ENCODE measurements at places on chromosomes 6 and 20. TPM values are rescaled to one million over a fixed set of nuclear protein-coding genes. Genes with fewer than 3 reads are reported as not detected.

- no peak for DNase-seq
Observed at GRCh38 chr20:37315021-37315451, 25.6 kb downstream of the MANBAL start.

Gene ZNF334
- 0.40 TPM for total RNA-seq

GRCh38 chr6:118859517-118860064, 34.4 kb upstream of the ASF1A start:
- no peak for DNase-seq

DNA sequence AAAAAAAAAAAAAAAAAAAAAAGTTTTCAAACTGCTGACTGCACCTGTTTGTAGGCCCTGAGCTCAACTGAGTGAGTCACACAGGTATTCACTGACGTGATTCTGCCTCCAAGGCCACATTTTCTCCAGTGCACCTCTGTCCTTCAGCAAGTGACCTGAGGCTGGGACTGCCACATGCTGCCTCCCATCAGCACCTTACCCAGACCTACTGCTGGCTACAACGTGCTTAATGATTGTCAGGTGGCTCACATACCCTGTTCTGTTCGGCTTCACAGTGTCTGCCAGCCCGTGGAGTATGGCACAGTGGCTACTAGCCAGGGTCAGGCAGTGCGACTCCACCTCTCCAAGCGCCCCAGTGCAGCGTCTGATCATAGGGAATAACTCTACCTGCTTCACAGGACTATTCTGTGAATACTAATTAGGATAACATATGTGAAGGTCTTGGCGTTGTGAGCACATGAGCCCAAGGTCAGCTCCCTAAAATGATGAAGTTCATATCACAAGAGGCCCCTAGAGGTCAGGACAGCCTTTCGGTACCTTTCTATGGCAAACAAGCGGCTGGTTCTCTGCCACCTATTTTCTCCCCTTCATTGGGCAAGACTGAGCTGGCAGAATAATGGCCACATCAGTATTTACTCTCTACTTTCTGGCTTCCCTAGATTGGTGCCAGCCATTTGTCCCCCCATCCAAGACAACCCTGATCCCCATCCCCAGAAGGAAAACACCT, 28.1 kb downstream of the RIPOR3 start:
- no peak for DNase-seq

DNA sequence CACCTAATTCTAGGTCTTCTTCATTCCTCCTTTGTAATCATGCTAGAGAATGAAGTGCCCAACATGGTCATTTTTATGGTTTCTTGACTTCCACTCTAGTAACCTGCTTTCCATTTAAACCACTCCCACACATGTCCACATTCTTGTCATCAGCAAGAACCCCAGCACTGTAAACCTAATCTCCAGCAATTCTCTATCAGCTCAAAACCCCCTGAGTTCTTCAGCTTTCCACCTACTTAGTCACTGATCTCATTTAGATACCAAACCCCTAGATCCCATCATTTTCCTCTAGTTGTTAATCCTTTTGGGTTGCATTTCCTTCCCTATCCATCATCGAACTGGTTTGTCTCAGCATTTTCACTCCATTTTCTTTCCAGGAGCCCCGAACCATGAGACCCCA, 49.7 kb downstream of the GOPC start:
- no peak for DNase-seq

GRCh38 chr6:75345413-75345812, 60.8 kb upstream of the TMEM30A start:
- DNase-seq, result no peak

Gene PDYN
- total RNA-seq, result not detected

- DNase-seq, result no peak
Observed at GRCh38 chr6:35473850-35474130, 5.6 kb downstream of the RPL10A start.

GRCh38 chr6:142914937-142915697, 29.9 kb downstream of the HIVEP2 start:
- DNase-seq, result no peak

Gene CST7
- not detected for total RNA-seq

DNA sequence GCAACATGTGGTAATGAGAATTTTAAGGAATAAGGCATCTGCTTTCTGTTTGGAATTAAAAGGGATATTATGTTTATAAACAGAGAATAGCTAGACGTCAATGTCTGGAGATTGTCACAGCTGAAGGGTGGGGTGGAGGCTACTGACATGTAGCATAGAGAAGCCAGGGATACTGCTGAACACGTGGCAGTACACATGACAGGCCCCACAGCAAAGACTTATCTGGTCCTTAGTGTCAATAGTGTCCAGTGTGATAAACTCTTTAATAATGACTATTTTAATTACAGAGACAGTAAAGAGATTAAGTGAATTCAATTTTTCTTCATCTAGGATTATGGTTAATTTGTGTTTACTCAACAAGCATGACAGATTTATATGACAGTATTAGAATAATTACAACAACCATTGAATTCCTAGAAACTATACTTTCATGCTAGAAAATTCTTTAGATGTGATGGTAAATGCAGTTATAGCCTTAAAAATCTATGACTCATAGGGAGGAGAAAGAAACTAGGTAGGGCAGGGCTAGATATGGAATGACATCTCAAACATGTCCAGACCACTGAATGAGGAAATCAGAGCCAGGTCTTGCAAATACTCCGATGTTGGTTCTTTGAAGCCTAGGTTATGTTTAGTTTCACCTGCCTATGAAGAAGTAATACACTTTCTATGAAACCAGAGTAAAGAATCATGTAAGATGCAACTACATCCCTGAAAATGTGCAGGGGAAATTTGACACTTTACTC, 399.5 kb downstream of the PHF3 start:
- DNase-seq, result no peak

Gene PROKR2
- not detected for total RNA-seq

Gene MUC22
- total RNA-seq, result not detected

GRCh38 chr20:63890201-63890576, 4.7 kb upstream of the DNAJC5 start:
- DNase-seq, result no peak
